ENCODE measurements at places on chromosomes 11 and 22. TPM values are rescaled to one million over a fixed set of nuclear protein-coding genes. Genes with fewer than 3 reads are reported as not detected.

- no peak overlapping the region for H3K27ac ChIP-seq
- DNase-seq = no peak
- H3K36me3 ChIP-seq = no peaks in the 10 kb centered on the region
- no peaks in the 10 kb centered on the region for H3K27me3 ChIP-seq
- no peak overlapping the region for H3K4me3 ChIP-seq
- H3K4me1 ChIP-seq = no peaks in the 10 kb centered on the region
These were observed 30.6 kb upstream of the NARS2 start for GRCh38 chr11:78605296-78605695.

The CHORDC1 gene
- 68.7 TPM for total RNA-seq

- no peak overlapping the region for H3K4me3 ChIP-seq
- no peak for DNase-seq
- H3K36me3 ChIP-seq = no peaks in the 10 kb centered on the region
- H3K4me1 ChIP-seq = no peaks in the 10 kb centered on the region
These were observed 35.2 kb downstream of the XKR3 start for GRCh38 chr22:16789860-16790493.

The PRDM10 gene
- 12.4 TPM for total RNA-seq

GRCh38 chr11:100133114-100133513 is 554.0 kb upstream of the ARHGAP42 start:
- H3K4me3 ChIP-seq = no peak overlapping the region
- no peaks in the 10 kb centered on the region for H3K4me1 ChIP-seq
- DNase-seq = no peak
- H3K27ac ChIP-seq = no peak overlapping the region
- H3K36me3 ChIP-seq = no peaks in the 10 kb centered on the region
- H3K27me3 ChIP-seq = no peaks in the 10 kb centered on the region

- no peak for DNase-seq
- H3K27me3 ChIP-seq = no peaks in the 10 kb centered on the region
- peaks cover 16% of the 10 kb centered on the region for H3K4me1 ChIP-seq
These were observed 629 bp downstream of the PSMA1 start for GRCh38 chr11:14519597-14519916.
